ENCODE measurements at places on chromosomes 7 and 10.
A peak's percentile ranks its signal among the peaks of the same experiment; 100 is the strongest.

- no peak for DNase-seq
Measured at GRCh38 chr10:121134711-121135110, 283.5 kb downstream of the WDR11 start.

DNA sequence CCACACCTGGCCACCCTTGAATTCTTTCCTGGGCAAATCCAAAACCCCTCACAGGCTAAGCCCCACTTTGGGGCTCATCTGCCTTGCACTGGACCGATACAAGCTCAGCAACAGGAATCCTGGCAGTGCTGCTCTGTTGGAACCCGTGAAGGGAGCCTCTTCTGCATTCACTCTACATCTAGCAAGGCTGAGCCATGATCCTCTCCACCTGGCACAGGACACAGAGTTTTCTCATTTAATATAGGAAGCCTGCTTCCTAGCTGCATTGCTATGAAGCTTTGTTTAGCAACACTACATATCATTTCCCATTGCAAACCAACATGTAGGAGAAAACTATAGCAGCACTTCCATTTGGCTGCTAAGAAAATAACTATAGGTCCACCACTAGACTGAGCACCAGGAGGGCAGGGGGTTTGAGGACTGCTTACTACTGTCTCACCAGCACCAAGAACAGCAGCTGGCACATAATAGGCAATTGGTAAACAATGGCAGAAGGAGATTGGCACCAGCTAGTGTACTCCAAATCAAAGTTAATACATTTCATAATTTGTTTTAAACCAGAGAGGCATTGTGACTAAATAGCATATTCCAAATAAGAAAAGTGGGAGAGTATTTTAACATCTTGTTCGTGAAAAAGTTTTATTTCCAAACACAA, 56.1 kb downstream of the CPVL start:
- DNase-seq = no peak

GRCh38 chr10:65571011-65571570, 1354.7 kb upstream of the LRRTM3 start:
- peak; percentile 35 for DNase-seq

- DNase-seq = no peak
Measured at GRCh38 chr7:143250822-143251221, 12.4 kb upstream of the GSTK1 start.

DNA sequence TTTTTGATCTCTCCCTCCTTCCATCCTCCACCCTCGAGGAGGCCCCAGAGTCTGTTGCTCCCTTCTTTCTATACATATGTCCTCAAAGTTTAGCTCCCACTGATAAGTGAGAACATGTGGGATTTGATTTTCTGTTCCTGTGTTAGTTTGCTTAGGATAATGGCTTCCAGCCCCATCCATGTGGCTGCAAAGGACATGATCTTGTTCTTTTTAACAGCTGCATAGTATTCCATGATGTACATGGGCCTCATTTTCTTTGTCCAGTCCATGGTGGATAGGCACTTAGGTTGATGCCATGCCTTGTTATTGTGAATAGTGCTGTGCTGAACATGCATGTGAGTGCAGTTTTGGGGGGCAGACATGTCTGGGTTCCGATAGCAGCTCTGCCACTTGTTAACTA, 51.4 kb downstream of the GATA3 start:
- no peak for DNase-seq

GRCh38 chr10:90161-90560, 41.1 kb upstream of the TUBB8 start:
- DNase-seq = no peak

GRCh38 chr7:75960372-75960771, 34.0 kb downstream of the TMEM120A start:
- DNase-seq = no peak

GRCh38 chr7:82700741-82701140, 257.2 kb upstream of the CACNA2D1 start:
- DNase-seq = no peak

- no peak for DNase-seq
Measured at GRCh38 chr7:28473571-28474281, 61.4 kb downstream of the CREB5 start.

GRCh38 chr10:116803451-116804249, 45.6 kb upstream of the ENO4 start:
- no peak for DNase-seq

- DNase-seq = no peak
Measured at GRCh38 chr7:132440151-132440550, 136.1 kb downstream of the PLXNA4 start.

DNA sequence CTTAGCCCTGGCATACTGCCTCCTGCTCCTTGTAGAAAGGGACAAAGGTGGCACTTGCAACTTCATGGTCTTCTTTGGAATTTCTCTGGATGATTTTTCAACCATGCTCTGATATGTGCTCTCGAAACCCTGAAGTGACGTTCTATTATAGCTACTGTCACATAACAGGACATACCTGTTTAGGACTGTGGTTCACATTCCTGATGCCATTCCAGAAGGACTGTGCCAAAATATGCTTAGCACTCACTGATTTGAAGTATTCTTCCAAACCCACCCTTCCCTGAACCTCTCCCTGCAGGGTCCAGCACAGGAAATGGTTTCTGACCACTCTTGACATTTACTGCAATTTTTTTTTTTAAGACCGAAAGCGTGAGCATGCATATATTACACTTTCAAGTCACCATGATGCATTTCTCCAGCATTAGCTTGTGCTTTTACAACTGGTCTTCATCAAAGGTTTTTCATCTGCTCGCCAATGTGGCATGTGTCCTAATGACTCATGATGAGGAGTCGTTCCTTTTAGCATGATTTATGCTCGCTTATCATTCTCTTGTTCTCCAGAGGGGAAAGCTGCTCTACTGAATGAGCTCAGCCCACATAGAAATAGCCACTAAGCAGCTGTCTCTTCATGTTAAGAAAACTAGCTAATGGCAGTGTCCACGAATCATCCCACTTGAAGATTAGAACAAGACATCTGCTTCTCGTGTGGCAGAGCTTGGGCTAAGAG, 135.2 kb downstream of the ADAM12 start:
- DNase-seq = no peak

DNA sequence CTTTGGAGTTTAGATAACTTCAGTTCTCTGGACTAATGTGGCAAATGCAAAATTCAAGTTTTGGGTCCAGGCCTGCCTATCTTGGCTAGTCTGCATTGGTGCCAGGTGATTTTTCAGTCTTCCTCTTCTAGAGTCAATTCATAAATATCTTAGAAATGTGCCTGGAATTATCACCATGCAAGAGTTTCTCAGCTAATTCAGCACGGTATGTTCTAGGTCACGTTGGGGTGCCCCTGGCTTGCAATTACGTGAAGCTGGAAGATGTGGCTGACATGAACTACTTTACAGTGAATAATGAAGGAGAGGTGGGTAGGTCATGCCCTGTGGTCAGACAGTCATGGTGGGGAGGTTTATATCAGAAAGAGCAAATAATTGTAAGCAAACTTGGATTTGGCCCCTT, 25.0 kb downstream of the ZDHHC6 start:
- no peak for DNase-seq

- DNase-seq = no peak
Measured at GRCh38 chr7:101231644-101232043, 6.0 kb downstream of the CLDN15 start.

DNA sequence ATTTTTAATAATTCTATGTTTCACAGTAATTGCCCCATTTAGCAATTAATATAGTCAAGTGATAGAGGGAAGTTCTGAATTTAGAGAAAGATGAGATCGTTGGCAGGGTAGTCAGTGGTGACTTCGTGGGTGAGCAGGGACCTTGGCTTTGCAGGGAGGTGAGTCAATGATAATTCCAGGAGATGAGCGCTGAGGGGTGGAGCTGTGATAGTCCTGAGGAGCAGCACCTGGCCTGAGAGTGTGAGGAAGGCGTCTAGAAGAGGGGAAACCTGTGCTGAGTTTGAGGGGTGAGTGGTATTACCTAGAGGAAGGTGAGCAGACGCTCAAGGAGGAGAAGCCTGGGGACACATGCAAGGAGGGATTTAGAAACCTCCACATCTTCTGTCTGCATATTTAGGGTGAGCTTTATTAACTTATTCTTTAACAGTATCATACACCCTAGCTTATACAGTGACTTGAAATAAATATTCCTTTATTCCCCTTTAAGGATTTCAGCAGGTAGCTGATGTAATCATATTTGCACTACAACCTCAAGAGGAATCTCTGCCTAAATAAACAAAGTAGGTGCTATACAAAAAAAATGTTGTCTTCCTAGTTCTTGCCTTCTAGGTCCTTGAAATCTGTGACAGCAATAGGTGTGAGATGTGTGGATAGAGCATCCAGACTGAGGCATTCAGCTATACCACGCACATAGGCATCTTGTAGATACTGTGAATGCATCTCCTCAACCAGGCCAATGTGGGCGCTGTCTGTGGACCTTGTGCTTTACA, 2.1 kb upstream of the TRIL start:
- no peak for DNase-seq

GRCh38 chr10:934746-935406, 3.4 kb upstream of the LARP4B start:
- no peak for DNase-seq

DNA sequence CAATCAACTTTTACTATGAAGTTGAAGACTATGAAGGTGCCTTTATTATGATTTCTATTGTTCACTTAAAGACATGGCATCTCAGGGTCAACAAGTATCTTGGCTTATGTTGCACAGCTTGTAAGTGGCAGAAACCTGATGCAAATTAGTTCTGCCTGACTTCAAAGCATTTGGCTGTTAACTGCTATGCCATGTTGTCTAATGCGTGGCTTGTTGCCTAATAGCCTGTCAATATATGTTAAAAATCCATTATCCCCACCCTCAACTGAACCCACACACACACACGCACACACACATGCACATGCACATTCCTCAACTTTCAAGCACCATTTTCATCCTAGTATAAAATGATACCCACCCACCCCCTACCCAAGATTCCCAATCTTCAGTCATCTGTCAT, 217.1 kb downstream of the NRG3 start:
- DNase-seq = no peak

DNA sequence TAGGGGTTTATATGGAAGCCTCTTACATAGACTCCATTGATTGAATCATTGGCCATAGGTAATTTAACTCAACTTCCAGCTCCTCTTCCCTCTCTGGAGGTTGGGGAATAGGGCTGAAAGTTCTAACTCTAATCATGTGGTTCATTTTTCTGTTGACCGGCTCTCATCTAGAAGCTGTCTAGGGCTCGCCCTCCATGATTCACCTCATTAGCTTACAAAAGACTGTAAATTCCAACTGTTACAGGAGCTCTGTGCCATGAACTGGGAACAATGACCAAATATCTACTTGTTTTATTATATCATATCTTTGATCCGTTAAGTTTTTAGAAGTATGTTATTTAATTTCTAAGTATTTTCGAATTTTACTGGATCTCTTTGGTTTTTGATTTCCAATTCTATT, 263.0 kb downstream of the TCF7L2 start:
- no peak for DNase-seq

- no peak for DNase-seq
Measured at GRCh38 chr10:124351481-124352220, 67.1 kb downstream of the OAT start.

- DNase-seq = no peak
Measured at GRCh38 chr10:15229268-15229667, 60.8 kb upstream of the NMT2 start.
